Tibial artery (tissue), 4 donors: ENCODE measurements at places on chromosomes 5 and 9.

- H3K4me3 ChIP-seq, result no peak overlapping the region
- H3K36me3 ChIP-seq, result no peaks in the 10 kb centered on the region
- no peak overlapping the region for H3K27ac ChIP-seq
These were observed 133.7 kb downstream of the WNK2 start for GRCh38 chr9:93317495-93318094.

DNA sequence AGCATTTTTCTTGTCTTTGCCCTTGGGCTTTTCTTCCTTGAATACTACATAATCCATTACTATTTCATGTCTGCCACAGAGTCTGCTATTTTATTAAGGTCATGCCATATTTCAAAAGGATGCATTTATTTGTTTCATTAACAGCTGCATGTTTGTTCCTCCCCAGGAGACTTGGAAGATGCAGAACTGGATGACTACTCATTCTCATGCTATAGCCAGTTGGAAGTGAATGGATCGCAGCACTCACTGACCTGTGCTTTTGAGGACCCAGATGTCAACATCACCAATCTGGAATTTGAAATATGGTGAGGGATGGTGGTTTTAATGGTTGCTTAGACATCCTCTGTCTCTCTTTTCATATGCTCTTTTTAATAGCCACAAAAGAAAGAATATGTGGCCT lies 4.0 kb downstream of the IL7R start:
- DNase-seq, result no peak
- no peak overlapping the region for H3K27ac ChIP-seq
- no peak overlapping the region for H3K4me3 ChIP-seq
- no peaks in the 10 kb centered on the region for H3K36me3 ChIP-seq

GRCh38 chr5:115815693-115816225 lies 700 bp downstream of the CDO1 start:
- H3K36me3 ChIP-seq, result peaks cover 4% of the 10 kb centered on the region
- H3K27ac ChIP-seq, result peak overlapping the region; percentile 72
- DNase-seq, result peak; percentile 39
- H3K4me1 ChIP-seq, result no peaks in the 10 kb centered on the region

DNA sequence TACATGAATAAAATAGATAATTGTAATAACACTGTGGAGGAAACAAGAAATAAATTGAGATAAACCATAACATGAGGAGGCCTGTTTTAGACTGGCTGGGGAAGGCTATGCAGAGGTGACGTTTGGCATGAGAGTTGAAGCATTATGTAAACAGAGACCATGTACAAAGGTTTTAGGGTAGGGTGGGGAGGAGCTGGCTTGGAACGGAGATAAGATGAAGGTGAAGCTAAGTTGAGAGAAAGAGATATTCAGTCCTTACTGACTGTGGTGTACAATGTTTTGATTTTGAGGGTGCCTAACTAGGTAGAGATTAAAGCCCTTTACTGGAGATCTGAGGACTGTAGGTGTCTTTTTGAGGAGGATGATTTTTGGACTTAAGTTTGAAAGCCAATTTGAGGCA lies 17.8 kb downstream of the MAN2A1 start:
- H3K27ac ChIP-seq, result no peak overlapping the region
- H3K4me3 ChIP-seq, result no peak overlapping the region
- no peaks in the 10 kb centered on the region for H3K36me3 ChIP-seq
- DNase-seq, result no peak

DNA sequence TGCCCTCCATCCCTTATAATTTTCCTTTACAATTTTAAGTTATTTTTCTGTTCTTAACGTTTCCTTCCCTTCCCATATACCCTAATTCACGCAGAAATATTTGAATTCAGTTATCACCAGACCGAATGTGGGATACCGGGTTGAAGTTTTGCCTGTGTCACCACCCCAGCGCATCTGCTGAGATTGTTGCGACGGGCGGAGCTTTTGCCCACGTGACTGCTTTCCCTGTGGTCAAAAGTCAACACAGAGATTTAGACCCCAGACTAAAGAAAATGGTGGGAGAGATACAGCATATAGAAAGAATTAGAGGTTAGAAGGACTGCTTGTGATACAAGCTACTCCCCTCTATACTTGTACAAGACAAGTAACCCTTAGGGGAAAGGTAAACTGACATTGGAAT lies 326.4 kb upstream of the CTNND2 start:
- no peak overlapping the region for H3K4me3 ChIP-seq
- H3K27ac ChIP-seq, result no peak overlapping the region
- H3K36me3 ChIP-seq, result no peaks in the 10 kb centered on the region
- H3K27me3 ChIP-seq, result no peaks in the 10 kb centered on the region
- DNase-seq, result no peak
- H3K4me1 ChIP-seq, result no peaks in the 10 kb centered on the region

- no peaks in the 10 kb centered on the region for H3K27me3 ChIP-seq
- no peaks in the 10 kb centered on the region for H3K36me3 ChIP-seq
- no peak overlapping the region for H3K27ac ChIP-seq
- DNase-seq, result no peak
- H3K4me3 ChIP-seq, result no peak overlapping the region
These were observed 41.7 kb upstream of the UBAC1 start for GRCh38 chr9:136002881-136003280.
